ENCODE measurements at places on chromosomes 7 and 10.

DNA sequence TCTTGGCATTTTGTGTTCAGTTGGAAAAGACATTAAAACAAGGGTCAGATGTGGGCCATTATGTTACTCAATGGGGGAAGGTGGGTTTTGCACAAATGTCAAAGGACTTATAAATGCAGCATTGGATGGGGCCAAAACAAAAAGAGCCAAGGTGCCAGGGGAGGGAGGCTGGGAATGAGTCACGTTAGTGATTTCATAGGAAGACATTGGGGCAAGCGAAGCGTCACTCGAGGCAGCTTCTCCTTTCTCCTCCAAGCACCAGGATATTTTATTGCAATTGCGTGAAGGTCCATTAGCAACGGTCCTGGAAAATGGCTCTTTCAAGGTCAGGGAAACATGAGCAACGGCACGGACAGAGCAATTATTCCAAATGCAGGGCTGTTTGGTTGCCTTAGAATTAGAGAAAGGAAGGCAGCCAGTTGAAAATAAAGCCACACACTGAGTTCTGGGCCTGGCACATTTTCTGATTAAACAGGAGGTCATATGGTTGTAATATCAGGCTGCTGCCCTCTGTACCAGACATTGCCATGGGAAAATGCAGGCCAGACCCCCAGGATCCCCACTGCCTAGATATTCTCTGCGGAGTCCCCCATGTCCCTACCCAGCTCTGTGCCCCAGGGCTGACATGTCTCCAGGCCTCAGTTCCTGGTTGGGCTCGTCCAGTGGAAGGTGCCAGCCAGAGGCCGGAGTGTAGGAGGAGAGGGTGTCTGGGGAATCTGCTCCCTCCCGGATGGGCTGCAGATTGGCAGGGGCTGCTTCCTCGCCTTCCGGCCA is 63.3 kb upstream of the NANOS1 start:
- no peak for DNase-seq

- no peak for DNase-seq
Observed at GRCh38 chr7:103658055-103659005, 212.3 kb upstream of the SLC26A5 start.

DNA sequence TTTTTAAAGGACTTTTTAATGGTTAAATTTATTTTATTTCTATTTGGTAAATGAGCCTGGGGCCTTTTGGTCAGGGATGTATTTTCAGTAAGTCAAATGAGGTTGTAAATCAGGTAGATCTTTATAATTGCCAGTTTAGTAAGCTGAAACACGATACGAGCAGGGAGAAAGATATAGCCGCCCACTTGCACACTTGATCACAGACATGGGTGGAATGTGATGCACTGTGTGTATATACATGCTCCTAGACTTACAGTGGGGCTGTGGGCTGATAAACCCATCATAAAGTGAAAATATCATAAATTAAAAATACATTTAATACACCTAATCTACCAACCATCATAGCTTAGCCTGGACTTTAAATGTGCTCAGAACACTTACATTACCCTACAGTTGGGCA is 119.4 kb upstream of the SAMD8 start:
- no peak for DNase-seq

GRCh38 chr10:25036381-25036780 is 20.0 kb downstream of the THNSL1 start:
- DNase-seq = no peak

GRCh38 chr7:3682028-3682710 is 381.1 kb downstream of the SDK1 start:
- no peak for DNase-seq

GRCh38 chr7:157265051-157265450 is 71.8 kb upstream of the DNAJB6 start:
- DNase-seq = no peak

- DNase-seq = no peak
Observed at GRCh38 chr7:94374721-94375566, 19.8 kb upstream of the COL1A2 start.

DNA sequence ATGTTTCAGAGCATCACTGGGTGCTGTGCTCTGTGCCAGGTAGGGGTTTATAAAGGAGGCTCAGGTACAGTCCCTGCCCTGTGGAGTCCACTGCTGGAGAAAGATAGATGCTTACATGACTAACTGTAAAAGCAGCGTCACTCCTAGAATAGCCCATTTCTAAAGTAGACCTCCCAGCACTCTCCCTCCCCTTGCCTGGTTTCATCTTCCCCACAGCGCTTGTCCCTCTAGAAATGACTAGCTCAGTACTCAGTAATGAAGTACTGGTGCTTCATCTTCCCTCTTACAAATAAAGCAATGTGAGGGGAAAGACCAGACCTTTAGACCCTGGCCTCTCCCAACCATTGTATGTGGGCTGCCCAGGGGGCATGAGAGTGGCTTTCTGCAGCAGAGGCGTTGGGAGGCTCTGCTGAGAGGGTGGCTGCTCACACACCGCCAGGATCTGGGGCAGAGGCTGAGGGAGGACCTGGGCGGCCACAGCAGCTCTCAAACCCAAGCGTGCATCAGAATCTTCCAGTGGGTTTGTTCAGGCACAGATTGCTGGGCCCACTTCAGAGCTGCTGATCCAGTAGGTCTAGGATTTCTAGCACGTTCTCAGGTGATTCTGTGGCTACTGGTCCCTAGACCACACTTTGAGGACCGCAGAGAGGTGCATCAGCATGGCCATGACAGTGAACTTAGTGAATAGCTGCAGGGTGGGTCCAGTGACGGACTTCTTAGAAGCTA is 110.3 kb upstream of the ANLN start:
- DNase-seq = no peak

- no peak for DNase-seq
Observed at GRCh38 chr10:128599538-128599937, 473.3 kb upstream of the MKI67 start.

GRCh38 chr10:86798025-86798424 is 41.6 kb downstream of the BMPR1A start:
- no peak for DNase-seq

GRCh38 chr7:94632338-94633013 is 23.5 kb downstream of the SGCE start:
- DNase-seq = no peak

GRCh38 chr7:21965291-21965690 is 19.6 kb upstream of the CDCA7L start:
- no peak for DNase-seq

DNA sequence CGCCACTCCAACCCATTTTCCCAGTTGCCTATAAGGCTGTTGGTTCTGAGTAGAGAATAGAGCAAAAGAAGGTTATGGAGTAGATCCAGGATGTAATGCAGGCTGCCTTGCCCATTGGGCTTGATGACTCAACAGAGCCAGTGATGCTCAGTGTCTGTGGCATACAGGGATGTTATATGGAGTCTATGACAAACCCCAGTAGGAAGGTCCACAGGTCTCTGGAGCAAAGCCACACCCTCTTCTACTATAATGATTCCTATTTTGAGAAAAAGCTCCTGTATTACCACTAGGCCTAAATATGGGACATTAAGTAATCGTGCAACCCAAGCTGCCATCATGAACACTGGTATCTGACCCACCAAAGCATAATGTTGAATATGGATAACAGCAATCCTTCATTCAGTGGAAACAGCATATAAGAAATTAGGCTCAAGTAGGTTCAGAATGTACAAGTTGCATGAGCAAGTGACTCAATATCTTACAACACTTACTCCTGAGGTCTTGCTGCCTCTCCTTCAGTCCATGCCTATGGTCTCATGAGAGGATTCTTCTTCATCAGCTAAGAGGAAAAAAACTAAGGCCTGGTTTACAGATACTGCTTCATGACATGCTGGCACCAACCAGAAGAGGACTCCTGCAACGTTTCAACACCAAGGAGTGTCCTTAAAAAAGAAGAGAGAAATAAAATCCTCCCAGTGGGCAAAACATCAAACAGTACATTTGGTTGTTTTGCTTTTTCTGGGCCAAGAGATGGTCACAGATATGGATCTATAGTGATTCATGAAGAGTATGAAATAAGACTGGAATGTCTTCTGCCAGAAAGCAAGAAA is 14.8 kb upstream of the FHIP2A start:
- DNase-seq = no peak

DNA sequence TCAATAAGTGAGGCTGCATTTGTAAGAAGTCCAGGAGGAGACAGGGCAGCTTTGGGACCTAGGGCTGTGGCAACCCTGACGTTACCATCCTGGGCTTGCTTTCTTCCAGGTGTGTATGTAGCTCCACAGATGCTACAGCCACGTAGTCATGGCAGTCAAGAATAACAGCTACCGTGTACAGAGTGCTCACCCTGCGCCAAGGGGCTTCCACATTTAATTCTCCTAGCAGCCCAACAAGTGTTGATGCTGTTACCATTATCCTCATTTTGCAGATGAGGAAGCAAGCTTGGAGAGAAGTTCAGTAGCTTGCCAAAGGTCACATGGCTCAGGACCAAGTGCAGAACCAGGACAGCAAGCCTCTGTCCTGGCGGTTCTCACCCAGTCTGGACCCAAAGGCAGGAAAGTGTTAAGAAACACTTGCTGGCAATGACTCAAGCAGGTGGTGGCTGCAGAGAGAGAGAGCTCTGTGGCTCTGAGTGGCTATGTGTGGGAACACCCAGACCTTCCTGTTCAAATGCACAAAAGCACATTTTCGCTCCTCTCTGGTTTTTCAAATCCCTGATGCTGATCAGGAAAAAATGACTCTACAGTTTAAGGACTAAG is 89.8 kb downstream of the CREM start:
- no peak for DNase-seq

GRCh38 chr10:110784198-110784597 is 87.5 kb upstream of the PDCD4 start:
- no peak for DNase-seq

DNA sequence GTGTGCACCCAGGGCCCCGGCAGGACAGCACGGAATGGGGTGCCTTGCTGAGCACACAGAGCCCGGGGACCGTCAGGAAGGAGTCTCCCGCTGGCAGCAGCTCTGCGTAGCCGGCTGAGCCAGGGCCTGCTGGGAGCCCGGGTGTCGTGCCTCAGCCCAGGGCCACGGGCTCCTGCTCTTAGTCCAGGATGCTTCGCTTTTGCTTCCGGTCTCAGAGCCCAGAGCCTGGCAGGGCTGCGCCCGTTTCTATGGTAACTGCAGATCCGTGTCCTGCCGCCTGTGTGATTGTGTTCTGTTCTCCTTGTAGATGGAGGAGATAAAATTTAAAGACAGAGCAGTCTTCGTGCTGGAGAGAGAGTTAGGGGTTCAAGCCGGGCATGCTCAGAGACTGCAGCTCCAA is 53.7 kb upstream of the DPYSL4 start:
- DNase-seq = no peak

GRCh38 chr7:143331179-143331801 is 15.4 kb downstream of the CLCN1 start:
- DNase-seq = peak; percentile 36

DNA sequence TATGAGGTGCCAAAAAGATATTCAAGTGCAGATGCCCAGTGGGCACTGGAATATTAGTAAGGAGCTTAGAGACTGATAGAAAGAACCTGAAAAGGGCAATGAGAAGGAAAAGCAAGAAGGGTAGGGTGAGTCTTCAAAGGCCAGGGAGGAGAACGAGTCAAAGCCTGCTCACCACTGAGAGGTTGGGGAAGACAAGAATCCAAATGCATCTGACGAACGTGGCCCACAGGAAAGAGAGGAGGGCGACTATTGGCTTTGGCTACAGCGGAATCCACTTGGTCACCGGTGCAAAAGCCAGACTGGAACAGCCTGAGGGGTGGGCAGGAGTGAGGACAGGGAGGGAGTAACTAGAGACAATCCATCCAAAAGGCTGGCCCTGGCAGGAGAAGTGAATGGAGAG is 216.7 kb upstream of the KLF14 start:
- DNase-seq = no peak

DNA sequence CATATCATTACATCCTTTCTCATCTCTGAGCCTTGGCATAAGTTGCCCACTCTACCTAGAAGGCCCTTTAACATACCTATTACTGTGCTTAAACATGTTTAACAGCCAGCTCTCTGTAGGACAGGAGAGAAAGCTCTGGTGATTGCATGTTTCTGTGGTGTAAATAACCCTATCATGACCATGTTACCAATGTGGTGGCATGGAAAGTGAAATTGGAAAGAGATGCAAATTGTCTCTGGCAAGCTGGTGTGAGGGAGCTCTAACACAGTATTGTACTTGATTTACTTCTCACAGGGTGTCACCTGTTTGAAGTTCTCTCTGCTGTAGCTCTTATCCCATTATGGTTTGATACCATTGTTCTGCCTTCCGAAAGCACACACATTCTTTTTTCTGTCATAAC is 231.8 kb upstream of the DKK1 start:
- DNase-seq = no peak

GRCh38 chr10:101839416-101840063 is 4.1 kb downstream of the KCNIP2 start:
- DNase-seq = no peak

DNA sequence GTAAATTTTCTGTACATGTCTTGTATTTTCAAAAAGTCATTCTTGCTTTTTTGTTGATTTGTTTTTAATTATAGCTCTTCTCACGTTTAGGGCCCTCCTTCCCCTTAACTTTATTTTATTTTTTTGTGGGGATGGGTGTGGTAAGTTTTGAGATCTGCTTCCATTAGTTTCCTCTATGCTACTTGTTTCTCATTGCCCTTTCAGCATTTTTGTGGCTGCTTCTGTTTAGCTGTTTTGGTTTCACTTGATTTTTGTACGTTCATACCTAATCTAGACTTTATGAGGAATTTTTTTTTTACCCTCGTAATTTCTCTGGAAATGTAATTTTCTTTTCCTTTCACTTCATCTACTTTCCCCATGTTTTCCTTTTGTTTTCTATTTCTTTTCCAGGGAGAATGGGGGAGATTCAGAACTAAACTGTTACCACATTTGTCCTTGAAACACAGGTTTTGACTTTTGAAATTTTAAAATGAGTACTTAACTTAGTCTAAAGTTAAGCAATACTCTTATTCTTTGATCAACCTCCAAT is 80.8 kb downstream of the ATRNL1 start:
- no peak for DNase-seq

GRCh38 chr7:127885843-127886242 is 145.4 kb downstream of the LRRC4 start:
- DNase-seq = no peak

- no peak for DNase-seq
Observed at GRCh38 chr7:77434570-77435275, 18.6 kb upstream of the GSAP start.

DNA sequence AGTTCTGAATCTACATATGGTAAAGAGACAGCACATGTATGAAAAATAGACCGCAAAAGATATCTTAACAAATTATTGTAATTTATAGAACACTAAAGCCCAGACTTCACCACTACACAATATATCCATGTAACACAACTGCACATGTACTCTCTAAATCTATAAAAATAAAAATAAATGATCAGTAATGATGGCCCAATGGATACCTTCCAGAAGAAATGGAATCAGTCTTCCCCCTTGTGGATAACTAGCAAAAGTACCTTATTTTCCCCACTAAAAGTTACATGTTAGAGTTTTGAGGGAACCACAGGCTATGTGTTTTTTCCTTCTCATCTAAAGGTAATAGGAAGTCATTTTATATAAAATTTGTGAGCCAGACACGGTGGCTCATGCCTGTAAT is 25.7 kb downstream of the C7orf25 start:
- DNase-seq = no peak

GRCh38 chr7:17131060-17131345 is 167.4 kb upstream of the AHR start:
- DNase-seq = no peak

- DNase-seq = no peak
Observed at GRCh38 chr10:48452879-48453412, 146.5 kb downstream of the MAPK8 start.

- DNase-seq = no peak
Observed at GRCh38 chr10:43340619-43341018, 30.8 kb upstream of the FXYD4 start.

All from GDM1 (cell line).